Suprapubic skin (tissue), 4 donors: ENCODE measurements at places on chromosomes 12 and 14. TPM values are rescaled to one million over a fixed set of nuclear protein-coding genes. Genes with fewer than 3 reads are reported as not detected.

Gene STYK1
- 1.0 TPM for total RNA-seq

Gene LMO3
- total RNA-seq: 6.2 TPM

Gene PDE3A
- total RNA-seq: 1.3 TPM

Gene INHBC
- not detected for total RNA-seq

Gene DAO
- not detected for total RNA-seq

Gene IRAK3
- 7.7 TPM for total RNA-seq

Gene HELB
- 2.0 TPM for total RNA-seq

Gene SLC5A8
- 1.3 TPM for total RNA-seq

Gene NR1H4
- total RNA-seq: not detected

Gene PTPN21
- 33.2 TPM for total RNA-seq

Gene CEP128
- 10.3 TPM for total RNA-seq

Gene SLC17A8
- 0.81 TPM for total RNA-seq

Gene TMEM63C
- total RNA-seq: 13.6 TPM

Gene PAPLN
- total RNA-seq: 24.9 TPM

Gene ZNF26
- 11.0 TPM for total RNA-seq

Gene CNTN1
- 21.7 TPM for total RNA-seq

Gene CLSTN3
- total RNA-seq: 36.1 TPM

Gene AJUBA
- 81.0 TPM for total RNA-seq

Gene ZC2HC1C
- total RNA-seq: 5.9 TPM

Gene TAS2R20
- total RNA-seq: not detected

Gene RND1
- 1.1 TPM for total RNA-seq

Gene LMNTD1
- total RNA-seq: not detected

Gene SYT1
- 0.15 TPM for total RNA-seq

Gene LRTM2
- total RNA-seq: not detected

Gene CEBPE
- not detected for total RNA-seq

Gene OLR1
- total RNA-seq: not detected

Gene NFATC4
- 11.2 TPM for total RNA-seq

Gene B3GNT4
- total RNA-seq: 3.7 TPM

Gene PROX2
- total RNA-seq: 0.97 TPM

Gene HOTAIR
- total RNA-seq: 1.4 TPM

Gene ADGRD1
- 8.5 TPM for total RNA-seq

Gene CCDC175
- total RNA-seq: not detected

Gene IL26
- total RNA-seq: not detected

Gene GPX2
- total RNA-seq: 10.0 TPM

Gene KRT81
- total RNA-seq: 0.72 TPM

Gene SLC41A2
- total RNA-seq: 3.8 TPM

Gene BATF
- total RNA-seq: not detected

Gene PRDM4
- 22.1 TPM for total RNA-seq

Gene SERPINA3
- total RNA-seq: 91.4 TPM

Gene USP44
- total RNA-seq: 0.31 TPM

Gene MEG3
- 28.9 TPM for total RNA-seq

Gene NPFF
- total RNA-seq: not detected

Gene ANO4
- not detected for total RNA-seq

Gene ZFHX2
- 0.87 TPM for total RNA-seq

Gene TEX52
- not detected for total RNA-seq

Gene CLEC7A
- total RNA-seq: 6.6 TPM
